GM13976 (cell line): ENCODE measurements at places on chromosomes 4 and X.

- DNase-seq = peak; percentile 33
These were observed 61.9 kb upstream of the LAS1L start for GRCh38 chrX:65596270-65597034.

DNA sequence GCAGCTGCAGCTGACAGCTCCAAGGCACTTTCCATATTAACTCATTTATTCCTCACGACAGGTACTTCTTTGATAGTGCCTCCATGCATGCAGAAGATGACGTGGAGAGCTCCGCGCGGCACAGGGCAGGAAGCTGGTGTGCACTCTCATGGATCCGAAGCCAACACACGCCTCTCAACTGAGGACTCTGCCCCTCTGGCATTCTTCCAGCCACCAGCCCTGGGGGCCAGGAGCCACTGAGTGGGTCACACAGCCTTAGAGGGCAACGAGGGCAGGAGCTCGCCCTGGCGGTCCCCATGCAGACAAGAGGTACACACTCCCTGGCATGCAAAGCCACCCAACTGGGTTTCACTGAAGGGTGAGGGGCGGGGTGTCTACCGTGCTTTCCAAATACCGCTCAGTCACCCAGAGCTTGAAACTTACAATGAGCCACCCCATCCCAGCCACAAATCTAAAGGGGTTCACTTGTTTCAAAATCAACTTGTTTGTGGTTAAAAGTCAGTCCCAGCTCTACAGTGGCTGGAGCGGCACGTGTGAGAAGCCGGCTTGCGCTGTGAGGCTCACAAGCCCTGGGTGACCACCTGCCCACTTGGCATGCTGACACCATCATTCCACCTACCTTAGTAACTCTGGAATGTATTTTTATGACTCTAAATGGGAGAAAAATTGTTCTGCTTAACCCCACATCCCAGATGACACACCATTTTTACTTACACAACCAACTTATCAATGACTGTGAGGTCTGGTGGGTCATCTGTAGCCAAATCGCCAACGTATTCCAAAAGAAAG is 16.2 kb downstream of the NOP14 start:
- DNase-seq = no peak

- no peak for DNase-seq
These were observed 658.7 kb upstream of the EPHA5 start for GRCh38 chr4:66328803-66329574.

DNA sequence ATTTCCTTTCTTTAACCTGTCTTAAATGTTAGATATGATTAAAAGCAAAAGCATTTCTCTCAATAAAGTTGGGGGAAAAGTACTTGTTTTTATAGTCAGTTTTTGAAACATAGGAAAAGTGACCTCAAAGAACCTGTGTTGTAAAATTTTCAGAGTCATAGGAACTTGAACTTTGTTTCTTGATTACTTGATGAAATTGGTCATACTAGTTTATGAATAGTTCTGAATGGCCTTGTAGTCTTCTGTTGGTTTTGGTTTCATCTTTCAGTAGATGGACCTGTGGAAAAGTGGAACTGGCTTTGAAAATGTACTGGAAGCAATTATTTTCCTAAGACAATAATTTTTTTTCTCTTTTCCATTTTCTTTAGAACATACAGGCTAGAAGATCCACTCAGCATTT is 222.2 kb upstream of the NUDT6 start:
- no peak for DNase-seq

DNA sequence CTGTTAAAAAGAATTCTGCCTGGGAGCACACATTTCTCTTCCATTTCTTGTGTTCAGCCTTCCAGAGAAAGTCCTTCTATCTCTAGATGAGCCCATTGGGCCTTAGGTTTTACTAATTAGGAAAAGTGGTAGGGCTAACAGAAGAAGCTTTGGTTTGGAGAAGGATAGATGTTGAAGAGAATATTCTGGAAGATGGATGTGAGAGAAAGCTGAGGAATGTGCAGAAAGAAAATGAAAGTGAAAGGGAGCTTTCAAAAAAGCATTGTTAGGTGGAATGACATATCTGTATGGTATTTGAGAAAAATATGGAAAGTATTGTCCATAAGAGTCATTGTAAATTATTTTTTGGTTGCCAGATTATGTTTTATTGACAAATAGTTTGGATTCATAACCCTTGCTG is 474.8 kb upstream of the SLIT2 start:
- no peak for DNase-seq

- DNase-seq = peak; percentile 5
These were observed 87.5 kb downstream of the PPP3CA start for GRCh38 chr4:101259876-101260275.

DNA sequence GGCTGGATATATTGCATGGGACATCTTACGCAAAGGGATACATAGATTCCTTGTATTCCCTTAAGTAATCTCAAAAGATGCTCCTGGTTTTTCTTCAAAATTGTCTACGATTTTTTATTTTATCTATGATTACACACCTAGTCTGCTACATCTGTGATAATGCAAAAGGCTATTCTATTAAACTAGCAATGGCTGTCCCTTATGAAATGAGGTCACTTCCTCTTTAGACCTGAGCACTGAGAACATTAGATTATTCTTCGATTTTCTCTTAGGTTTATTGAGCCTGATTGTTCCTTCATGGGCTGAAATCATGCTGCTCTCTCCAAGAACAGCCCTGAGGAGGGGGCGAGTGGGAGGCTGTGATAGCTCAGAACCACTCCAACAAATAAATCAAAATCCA is 126.8 kb upstream of the ENPP6 start:
- no peak for DNase-seq

DNA sequence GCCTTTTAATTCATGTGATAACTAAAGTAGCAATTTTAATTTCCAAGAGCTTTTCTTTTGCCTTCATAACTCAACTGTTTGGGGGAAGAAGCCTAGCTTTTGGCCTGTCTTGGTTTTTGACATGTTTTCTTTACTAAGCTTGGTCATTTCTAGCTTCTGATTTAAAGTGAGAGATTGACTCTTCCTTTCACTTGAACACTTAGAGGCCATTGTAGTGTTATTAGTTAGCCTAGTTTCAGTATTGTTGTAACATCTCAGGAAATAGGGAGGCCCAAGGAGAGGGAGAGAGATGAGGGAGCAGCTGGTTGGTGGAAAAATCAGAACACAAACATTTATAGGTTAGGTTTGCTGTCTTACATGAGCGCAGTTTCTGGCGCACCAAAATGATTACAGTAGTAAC is 44.8 kb downstream of the DCLK2 start:
- no peak for DNase-seq

DNA sequence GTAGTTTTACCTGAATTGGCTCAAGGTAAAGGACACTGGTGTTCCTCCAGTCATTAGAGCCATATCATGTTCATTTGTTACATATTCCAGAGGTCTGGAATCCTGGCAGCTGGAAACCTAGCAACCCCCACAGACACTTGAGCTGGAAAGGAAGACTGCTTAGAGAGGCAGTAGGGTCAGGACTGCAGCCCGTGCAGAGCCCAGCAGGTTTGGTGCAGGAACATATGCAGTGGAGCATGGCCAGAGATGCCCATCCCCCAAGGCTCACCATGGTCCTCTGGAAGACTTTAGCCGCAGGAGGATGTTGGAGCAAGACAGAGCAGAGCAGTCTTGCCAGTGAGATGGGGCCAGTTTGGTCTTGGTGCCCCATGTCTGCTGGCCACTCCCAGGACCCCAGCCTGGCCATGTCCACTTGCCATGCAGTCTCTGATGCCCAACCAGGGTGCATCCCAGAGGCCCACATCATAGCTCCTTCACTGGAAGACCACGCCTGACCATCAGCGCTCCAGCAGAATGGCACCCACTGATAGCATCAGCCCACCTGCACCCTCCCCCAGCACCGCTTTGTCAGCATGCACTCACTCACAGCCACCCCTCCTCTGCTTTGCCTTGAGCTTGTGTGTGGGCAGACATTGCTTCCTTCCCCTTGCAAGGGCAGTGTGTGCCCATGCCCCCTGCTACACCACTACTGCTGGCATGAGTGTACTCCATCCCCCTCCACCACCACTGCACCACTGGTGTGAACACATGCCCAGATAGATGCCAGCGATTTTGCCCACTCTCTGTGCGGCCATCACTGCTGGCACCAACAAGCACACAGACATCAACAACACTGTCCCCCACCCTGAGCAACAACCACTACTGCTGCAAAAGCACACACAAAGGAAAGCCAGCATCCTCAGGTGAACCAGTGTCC is 190.3 kb upstream of the SPOCK3 start:
- DNase-seq = no peak

DNA sequence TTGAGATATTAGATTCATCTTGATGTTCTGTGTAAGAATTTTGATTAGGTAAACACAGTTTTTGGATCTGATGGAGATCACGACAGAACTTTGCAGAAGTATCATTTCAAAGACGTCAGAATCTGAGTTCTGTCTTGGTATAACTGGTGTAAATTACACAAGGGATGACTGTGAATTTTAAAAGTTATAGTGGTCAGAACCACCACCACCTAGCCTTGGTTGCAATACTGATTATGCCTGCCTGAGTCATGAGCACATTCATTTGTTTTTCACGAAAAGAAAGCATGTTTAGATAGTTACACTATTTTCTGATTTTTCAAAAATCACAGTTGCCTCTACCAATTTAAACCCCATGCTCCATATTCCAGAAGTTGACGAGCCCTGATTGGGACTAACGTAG is 54.8 kb downstream of the ZFX start:
- DNase-seq = no peak

DNA sequence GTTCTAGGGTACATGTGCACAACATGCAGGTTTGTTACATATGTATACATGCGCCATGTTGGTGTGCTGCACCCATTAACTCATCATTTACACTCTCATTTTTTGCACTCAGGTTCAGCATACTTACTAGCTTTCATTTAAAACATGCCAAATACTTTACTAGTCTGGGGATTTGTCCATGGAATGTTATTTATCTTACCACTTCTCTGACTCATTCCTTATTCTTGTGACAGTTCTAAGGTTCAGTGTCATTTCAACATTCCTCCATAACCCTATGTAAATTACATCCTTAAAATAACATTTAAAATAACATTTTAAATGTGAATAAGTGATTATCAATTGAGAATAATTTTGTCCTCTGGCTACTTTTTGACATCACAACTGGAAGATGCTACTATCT is 19.5 kb upstream of the SYTL5 start:
- no peak for DNase-seq

GRCh38 chr4:121656269-121656641 is 40.5 kb downstream of the ANXA5 start:
- DNase-seq = peak; percentile 17

- no peak for DNase-seq
These were observed 162.1 kb upstream of the EMCN start for GRCh38 chr4:100679926-100680325.

GRCh38 chr4:99027304-99027703 is 31.8 kb downstream of the METAP1 start:
- DNase-seq = no peak

DNA sequence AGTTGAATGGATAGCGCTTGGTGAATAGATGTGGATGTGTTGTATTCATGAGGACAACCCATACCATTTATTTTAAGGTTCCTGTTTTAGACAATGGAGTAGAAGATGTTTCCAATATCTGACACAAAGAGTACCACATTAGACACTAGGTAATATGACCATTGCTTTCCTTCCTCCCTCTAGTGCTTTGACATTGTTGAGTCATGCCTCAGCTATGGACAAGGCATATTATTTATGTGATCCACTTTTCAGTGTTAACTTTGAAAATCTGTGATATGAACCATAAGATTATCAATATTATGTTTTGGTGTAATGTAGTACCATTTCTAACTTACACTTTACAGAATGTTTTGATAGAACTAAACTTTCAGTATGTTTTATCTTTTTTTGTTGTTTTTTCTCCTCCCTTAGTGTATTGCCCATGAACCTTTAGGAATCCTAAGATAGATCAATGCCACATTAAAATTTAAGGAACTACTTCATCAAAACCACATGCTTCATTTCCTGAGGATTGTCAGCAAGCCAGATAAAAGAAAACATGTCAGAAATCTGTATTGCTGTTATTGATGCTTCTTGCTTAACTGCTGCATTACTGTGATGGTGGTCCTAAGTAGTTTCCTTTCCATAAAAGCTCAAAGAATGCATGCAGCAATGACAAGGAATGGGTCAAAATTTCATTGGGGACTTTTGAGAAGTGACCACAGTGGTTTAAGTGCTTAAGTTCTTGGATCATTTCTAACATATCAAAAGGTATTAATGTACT is 105.0 kb downstream of the PCDH7 start:
- DNase-seq = no peak

- DNase-seq = no peak
These were observed 32.4 kb upstream of the HMX1 start for GRCh38 chr4:8904041-8904501.

- no peak for DNase-seq
These were observed 48.1 kb upstream of the ENPP6 start for GRCh38 chr4:184265546-184266351.

- no peak for DNase-seq
These were observed 121.0 kb upstream of the DIAPH2 start for GRCh38 chrX:96563646-96564045.

DNA sequence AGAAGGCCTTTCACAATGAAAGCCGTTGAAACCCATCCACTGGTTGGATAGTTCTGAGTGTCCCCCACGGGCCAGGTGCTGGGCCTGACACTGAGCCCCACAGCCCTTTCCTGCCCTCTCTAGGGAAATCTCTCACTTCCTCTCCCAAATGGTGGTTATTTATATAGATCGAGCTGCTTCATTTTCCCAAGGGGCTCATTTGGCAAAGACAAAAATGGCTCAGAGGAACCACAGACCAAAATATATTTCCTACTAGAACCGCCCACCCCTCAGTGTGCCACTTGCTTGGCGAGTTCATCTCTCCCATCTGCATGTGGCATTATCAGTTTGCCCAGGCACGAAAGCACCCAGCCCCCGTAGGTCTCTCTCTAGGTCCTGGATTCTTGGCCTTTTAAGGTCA is 53.3 kb upstream of the STIM2 start:
- no peak for DNase-seq

GRCh38 chrX:49001521-49002090 is 458 bp downstream of the GRIPAP1 start:
- peak; percentile 51 for DNase-seq

- DNase-seq = peak; percentile 58
These were observed 9.8 kb upstream of the TIGD2 start for GRCh38 chr4:89101256-89102161.

- DNase-seq = no peak
These were observed 250.5 kb upstream of the PRKX start for GRCh38 chrX:3963980-3964379.

GRCh38 chrX:672931-673330 is 42.3 kb downstream of the SHOX start:
- DNase-seq = no peak

DNA sequence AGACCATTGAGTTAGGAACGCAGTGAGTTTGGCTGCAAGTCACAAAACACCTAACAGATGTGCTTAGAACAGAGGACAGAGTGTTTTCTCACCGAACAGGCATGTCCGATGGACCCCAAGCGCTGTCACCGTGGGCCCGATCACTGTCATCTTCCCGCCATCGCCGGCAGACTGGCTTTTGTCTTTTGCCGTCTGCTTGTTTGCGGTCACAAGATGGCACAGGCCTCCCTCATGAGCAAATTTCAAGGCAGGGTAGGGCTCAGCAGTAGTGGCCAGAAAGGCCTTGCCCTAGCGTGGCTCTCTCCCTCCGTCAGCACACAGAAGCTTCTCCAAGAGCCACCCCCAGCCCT is 21.4 kb upstream of the MRFAP1 start:
- DNase-seq = no peak
